ENCODE measurements at places on chromosomes 16 and 17.

DNA sequence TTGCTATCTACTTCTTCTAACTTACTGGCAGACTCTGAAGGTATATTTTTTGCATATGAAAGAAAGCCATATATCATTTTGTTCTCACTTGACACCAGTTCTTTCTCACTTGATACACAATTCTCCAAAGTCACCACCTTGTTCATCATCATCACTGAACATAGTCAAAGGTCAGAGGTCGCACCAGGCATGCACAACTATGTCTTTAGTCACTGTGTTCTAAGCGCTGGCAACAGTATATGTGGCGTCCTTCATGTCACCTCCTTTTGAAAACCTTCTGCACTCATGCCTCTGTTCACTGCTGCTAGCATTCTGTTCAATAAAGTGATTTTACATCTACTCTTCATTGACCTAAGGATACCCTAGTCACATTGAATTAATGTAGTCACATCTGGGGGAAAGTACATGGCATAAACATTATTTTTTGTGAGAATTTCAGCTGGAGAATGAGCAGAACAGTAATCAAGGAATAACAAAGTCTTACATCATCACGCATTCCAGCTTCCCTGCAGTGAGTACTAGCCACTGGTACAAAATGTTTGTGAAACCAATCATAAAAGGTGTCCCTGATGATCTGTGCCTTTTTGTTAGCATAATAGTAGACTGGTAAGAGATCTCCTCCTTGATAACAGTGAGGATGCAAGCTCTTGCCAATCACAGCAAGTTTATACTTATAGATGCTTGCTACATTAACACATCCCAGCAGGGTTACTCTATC lies 20.5 kb upstream of the TBX4 start:
- no peak for DNase-seq

DNA sequence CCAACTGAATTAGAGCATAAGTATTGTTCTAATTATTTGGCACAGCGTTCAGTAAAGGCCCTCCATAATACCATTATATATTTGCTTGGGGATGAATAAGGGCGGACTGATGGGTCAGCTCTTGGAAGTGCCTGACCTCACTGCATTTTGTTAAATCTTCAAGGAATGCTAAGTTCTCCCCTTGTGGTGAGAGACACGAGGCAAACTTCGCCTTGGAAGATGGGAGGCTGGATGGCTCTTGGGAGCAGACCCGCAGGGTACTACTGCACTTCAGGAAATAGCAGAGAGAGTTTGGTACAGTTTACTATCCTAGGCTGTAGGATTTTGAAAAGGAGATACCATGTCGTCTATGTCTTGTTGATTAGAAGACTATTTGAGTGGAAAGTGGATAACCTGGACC lies 87.0 kb upstream of the RPRML start:
- no peak for DNase-seq

- DNase-seq, result no peak
Measured at GRCh38 chr17:1947229-1947742, 77.8 kb downstream of the RTN4RL1 start.

DNA sequence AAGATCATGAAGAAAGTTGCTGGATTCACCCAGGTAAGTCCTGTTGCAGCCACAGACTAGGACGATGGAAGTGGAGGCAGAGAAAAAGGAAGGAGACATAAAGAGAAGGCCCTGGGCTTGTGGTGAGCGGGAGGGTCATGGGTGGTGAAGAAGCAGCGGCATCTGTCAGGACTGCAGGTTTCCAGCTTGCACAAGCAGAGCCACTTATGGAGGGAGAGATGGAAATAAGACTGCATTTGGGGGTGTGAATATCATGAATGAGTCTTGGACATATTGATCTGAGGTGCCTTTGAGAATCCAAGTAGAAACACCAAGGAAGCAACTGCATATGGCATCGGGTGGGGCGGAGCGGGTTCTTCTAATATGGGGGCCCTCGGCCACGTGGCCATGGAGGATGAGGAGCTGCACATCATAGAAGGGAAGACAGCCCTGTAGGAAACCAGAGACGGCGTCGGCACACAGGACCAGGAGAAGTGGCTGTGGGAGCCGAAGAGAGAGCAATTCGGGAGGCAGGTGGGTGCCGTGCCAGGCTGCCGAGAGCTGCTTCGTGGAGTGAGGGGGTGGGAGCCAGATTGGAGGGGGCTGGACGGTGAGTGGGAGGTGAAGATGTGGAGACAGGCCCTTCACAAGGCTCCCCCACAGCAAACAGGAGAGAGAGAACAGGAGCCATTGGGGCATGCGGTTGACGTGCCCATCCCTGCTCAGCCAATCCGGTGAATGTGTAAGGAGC lies 243.5 kb downstream of the GSG1L start:
- no peak for DNase-seq

- no peak for DNase-seq
Measured at GRCh38 chr17:62648251-62648955, 20.9 kb downstream of the MRC2 start.

GRCh38 chr17:66557886-66558285 lies 255.5 kb downstream of the PRKCA start:
- no peak for DNase-seq

GRCh38 chr16:84600343-84601229 lies 17.3 kb downstream of the COTL1 start:
- peak; percentile 49 for DNase-seq

DNA sequence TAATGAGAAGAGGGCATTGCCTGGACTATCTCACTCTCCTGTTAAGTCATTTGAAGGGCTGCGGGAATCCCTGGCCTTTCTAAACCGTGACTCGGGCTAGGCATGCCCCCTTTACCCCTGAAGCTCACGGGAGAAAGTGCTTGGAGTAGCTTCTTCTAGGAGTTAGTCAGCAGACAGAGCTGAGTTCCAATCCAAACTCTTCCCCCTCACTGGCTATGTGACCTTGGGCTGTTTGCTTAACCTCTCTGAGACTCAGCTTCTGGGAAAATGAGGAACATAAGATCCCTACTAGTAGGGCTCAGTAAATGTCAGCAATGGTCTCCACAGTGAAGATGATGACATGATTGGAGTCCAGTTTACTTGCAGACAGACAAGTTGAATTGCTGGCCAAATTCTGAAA lies 5.7 kb upstream of the B9D1 start:
- no peak for DNase-seq

DNA sequence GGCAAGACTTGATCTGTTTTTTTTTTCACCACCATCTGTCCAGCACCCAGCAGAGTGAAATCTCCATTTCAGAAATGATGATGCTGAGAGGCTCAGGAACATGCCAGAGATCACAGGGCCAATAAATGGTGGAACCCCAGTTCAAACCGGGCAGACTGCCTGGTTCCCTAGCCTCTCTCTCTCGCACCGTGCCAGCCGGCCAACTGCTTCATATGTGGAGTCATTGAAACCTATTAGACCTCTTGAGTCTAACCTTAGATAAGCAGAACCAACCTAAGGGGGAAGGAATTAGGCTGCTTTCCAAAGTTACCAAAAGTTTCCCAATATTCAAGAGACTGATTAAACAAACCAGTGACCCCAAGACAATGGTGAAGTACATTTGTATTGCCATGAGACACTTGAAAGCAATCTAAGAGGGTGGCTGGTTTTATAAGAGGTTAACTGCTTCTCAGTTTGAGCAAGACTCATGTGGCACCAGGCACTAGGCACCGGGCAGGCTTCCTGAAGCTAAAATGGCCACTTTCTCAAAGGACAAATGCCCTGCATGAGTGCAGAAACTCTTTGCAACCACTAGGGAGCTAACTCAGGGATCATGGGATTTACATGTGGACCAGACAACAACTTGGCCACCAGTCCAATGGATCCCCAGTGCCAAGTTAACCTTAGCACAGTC lies 18.4 kb downstream of the TOX3 start:
- DNase-seq, result no peak

DNA sequence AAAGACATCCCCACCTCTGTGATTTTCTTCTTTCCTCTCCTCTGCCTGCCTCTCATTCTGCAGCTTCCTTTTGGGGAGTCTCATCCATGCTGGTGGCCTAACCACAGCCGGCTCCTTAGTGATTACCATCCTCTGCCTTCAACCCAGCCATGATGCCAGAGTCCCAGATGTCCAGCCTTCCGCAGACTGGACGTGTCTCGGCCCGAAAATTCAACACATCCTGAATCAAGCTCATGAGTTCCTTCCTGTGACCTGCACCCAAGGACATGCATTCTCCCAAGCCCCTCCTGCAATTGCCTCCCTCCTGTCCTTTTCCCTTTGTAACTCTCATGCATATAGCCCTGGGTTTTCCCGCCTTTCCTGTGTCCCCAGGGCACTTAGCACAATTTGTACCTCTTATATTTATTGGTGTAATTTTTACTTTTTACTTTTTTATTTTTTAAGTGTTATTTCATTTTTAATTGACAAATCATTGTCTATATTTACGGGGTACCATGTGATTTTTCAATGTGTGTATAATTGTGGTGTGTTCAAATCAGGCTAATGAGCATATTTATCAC lies 1.2 kb upstream of the SLC13A5 start:
- DNase-seq, result no peak

- no peak for DNase-seq
Measured at GRCh38 chr16:56985288-56985961, 3.9 kb upstream of the NLRC5 start.

DNA sequence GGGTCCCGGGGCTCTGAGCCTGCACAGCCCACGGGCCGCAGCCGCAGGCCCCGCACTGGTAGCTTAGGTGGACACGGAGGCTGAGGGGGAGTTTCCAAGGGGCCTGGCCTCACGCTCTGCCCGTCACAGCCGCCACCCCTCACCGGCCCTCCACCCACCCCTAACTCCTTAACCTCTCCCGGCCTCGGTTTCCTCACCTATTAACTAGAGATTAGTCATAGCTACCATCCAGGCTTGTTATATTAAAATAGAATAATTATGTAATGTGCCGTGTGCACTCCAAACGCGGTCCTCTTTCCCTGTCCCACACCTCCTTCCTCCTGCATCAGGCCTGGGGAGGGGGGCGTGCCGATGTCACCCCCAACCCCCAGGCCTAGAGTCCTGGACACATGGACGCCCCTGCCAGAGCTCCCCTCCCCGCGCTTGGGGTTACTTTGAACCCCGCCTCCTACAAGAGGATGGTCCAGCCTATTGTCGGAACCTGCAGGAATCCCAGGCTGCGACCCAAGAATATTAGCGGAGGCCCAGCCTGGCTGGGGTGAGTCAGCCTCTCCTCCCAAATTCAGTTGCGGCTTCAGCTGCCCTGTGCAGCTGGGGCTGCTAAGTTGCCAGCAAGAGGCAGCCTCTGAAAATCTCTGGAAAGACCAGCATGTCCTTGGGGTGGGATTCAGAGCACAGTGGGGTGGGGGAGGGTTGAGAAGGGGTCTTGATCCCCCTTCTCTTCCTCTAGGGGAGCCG lies 17.3 kb downstream of the SOCS3 start:
- DNase-seq, result no peak

- no peak for DNase-seq
Measured at GRCh38 chr16:19771796-19772195, 53.7 kb downstream of the IQCK start.

DNA sequence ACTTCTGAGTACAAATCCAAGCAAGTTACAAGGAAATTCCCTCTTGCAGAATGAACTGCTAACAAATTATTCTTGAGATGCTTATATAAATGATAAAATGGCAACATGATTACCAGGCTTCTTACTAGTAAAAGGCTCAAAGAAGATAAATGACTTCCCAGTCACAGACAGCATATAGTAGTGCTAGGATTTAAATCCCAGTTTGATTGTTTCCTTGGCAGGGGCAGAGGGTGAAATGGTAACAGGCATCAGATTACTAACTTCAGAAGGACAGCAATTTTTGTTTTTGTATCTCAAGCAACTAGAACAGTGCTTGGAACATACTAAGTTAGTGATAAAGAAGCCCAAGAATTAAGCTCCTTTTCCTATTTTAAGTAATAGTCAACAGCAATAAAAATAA lies 102.8 kb downstream of the SSH2 start:
- no peak for DNase-seq

- no peak for DNase-seq
Measured at GRCh38 chr16:8949536-8950418, 13.9 kb downstream of the USP7 start.

DNA sequence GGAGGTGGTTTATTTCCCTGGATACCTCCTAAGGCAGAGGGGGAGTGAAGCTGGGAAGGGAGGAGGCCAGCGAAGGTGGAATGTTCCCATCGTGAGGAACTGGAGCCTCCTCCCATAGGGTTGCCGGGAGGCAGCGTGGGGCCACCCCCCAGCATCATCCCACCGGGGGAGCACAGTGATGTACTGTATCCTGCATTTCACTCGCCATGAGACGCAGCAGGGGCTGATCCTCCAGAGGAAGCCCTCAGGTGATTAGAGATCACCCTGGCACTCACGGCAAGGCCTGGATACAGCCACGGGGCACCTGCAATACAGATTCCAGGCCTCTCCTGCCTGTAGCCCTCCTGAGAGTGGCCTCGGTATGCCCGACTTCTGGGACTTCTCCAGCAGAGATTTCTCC lies 25.5 kb upstream of the BEAN1 start:
- no peak for DNase-seq

DNA sequence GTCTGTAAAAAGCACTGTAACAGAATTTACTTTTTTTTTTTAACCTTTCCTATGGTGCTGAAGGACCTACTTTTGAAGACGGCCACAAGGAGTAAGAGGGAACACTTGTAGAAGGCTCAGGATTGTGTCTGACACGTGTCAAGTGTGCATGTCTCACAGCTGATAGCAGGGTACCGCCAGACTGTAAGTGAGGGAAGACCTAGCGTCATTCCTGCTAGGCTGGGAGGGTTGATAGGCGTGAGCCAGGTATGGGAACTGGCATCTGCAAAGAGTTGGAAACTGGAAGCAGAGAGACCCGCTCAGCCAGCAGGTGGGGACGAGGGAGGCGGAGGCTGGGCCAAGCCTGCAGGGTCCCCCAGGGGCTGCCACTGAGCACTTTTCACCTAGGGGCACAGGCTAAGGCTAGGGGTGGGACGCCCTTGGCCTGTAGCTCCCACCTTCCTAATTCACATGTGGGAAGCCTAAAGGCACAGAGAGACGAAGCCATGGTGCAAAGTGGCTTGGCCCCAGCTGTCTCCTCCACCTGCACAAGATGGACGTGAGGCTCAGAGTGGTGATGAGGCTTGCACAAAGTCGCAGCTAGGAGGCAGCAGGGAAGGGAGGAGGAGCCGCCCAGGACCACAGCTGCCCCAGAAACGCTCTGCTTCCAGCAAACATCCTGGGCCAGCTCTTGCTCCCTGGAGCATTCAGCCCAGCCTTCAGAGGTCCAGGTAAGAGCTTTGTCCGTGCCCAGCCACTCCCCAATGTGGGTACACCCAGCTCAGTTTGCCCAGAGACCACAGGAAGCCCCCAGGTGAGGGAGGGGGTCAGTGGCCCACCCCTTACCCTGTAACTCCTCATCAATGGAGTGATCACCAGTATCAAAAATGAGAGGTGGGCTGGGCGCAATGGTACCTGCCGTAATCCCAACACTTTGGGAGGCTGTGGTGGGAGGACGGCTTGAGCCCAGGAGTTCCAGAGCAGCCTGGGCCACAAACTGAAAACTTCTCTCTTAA lies 18.9 kb downstream of the VASN start:
- DNase-seq, result no peak

DNA sequence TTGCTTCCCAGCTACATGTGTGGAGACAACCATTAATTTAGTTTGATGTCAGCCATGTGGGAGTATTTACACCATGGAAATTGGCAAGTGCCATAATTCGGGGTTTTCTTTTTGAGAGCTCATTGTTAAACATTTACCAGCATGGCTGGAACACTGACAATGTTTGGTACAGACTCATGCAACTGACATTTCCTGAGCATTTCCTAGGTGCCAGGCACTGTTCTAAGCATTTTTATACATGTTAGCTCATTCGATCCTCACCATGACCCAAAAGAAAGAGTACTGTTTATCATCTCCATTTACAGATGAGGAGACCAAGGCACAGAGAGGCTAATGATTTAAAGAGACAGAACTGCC lies 86.9 kb downstream of the FOXL1 start:
- no peak for DNase-seq

- DNase-seq, result no peak
Measured at GRCh38 chr16:53081032-53081424, 26.2 kb downstream of the CHD9 start.
